ENCODE measurements at places on chromosomes 5 and 9. TPM values are rescaled to one million over a fixed set of nuclear protein-coding genes. Genes with fewer than 3 reads are reported as not detected.
A peak's percentile ranks its signal among the peaks of the same experiment; 100 is the strongest.

- no peak for DNase-seq
These were observed 3.8 kb downstream of the CREB3 start for GRCh38 chr9:35736201-35736633.

UGT3A1 gene
- total RNA-seq, result not detected

DNA sequence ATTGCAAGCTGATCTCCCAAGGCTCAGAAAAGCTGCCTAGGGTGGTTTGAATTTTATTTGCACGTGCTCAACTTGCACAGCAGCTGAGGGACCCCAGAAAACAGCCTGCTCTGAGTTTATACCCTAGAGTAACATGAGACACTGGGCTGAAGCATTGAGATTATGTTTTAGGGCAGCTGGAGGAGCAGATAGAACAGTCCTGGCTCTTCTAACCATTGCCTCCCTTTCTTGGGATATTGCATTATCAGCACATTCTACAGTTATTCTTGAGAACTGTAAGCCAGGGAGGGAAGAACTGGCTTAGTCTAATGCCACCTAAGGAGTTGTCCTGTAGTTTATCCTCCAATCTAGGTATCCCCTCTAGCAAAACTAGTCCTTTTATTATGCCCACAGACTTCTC, 10.3 kb downstream of the SMC2 start:
- no peak for DNase-seq

GABRP gene
- total RNA-seq, result 0.19 TPM

KCNT1 gene
- 0.06 TPM for total RNA-seq

DNA sequence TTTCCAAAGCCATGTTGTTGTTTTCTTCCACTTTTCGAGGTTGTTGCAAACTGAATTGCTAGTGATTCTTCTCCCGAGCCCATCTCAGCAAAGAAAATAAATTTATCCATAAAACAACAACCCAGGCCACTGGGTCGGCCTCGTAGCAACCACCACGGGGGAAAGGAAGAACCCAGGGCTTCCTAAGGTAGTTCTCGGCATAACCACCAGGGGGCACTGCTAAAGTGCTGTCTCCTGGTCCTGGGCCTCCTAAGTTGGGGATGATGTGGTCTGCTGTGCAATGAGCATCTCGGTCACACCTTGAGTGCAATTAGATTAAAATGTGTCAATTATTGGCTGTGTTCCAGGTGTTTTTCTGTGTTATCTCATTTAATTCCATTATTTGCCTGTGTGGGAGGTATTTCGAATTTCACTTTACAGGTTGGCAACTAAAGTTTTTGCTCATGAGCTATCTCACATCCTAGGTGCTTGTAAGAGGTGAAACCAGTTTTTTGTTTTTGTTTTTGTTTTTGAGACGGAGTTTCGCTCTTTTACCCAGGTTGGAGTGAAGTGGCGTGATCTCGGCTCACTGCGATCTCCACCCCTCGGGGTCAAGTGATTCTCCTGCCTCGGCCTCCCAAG, 102.8 kb upstream of the DAP start:
- DNase-seq, result no peak

GRCh38 chr5:31717561-31717960, 78.6 kb downstream of the PDZD2 start:
- no peak for DNase-seq

DNA sequence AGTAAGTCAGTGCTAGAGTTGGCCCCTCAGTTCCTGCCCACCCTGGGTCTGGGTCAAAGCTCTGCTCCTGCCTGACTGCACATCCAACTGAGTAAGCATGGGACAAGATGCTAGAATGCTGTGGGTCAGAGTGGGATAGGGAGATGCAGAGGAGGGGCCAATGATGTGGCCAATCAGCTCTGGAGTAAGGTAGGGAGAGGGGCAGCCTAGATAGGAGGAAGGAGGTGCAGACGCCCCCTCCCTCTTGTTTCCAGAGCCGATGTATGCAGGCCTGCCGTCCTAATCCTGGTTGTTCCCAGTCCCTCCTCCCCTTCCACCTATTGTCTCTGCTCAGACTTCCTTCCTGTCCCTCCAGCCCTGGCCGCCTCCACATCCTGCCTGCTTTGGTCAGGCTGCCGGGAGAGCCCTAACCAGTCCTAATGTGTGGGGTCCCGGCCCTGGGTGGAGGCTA, 1.3 kb downstream of the ARAP3 start:
- no peak for DNase-seq

DNA sequence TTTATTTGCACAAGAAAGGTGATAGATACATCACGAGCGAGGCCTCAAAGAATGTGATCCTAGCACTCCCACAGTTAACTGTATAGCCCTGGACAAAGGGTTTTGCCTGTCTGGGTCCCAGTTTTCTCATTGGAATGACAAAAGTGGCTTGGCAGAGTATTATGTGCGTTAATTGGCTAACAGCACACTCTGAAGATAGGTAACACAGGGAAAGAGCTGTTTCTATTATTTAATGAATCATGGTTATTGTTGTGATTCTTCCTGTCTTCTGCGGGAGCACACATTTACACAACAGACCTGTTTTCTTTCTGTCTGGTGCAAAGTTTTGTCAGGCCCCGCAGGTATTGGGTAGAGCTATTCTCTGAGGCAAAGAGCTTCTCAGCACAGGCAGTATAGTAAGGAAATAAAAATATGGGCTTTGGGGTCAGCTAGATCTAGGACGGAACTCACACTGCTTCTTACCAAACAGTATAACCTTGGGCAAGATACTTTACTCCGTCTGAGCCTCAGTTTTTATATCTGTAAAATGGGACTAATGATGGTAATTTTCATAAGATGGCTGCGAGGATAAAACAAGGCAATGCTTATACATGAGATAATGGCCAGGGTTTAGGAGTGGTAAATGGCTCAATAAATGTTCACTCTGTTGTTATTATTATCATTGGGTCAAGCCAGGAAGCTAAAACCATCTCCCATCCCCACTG, 78.9 kb downstream of the PLAC8L1 start:
- DNase-seq, result no peak

GRCh38 chr5:173721601-173722232, 105.3 kb upstream of the BOD1 start:
- no peak for DNase-seq

DNA sequence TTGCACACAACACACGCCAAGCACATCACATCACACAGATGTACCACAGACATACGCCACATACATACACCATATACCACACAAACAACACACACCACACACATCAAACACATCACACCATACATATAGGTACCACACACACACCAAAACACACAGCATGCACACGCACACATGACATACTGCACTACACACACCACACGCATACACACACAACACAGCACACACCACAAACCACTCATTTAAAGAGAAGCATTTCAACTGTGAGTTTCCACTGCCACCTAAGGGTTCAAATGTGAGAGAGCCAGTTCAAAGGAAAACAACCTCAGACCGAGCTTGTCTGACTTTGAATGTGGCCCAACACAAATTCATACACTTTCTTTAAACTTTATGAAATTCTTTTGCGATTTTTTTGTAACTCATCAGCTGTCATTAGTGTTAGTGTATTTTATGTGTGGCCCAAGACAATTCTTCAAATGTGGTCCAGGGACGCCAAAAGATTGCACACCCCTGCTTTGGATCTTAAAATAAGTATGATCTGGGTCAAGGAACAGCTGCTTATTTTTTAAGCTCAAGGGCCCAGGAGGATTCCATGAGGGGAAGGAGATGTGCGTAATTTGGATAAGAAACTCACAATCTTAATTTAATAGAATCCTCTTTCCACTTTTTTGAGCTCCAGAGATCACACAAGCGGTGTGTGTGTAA, 494.6 kb downstream of the GADD45G start:
- DNase-seq, result no peak

EIF4E1B gene
- total RNA-seq, result not detected

GRCh38 chr9:130665029-130665430, 636 bp downstream of the PRDM12 start:
- DNase-seq, result no peak

SNCAIP gene
- total RNA-seq, result 3.6 TPM

DNA sequence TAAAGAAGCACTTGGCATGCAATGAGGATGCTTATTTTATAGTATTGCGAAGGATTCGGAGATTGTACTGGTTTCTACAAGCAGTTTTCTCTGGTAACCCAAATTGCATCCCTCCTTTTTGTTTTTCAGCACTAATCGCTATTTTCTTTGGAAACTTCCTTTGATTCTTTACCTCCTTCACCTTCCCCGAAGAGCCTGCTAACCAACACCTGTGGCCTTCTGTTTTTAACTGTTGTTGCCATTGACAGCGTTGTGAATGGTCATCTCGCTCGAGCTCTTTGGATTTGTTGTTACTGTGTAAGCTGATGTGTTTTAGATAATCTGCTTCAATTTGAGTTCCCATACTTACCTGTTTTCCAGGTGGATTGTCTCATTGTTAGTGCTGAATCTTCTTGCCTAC, 1.1 kb downstream of the CNOT6 start:
- no peak for DNase-seq

DNA sequence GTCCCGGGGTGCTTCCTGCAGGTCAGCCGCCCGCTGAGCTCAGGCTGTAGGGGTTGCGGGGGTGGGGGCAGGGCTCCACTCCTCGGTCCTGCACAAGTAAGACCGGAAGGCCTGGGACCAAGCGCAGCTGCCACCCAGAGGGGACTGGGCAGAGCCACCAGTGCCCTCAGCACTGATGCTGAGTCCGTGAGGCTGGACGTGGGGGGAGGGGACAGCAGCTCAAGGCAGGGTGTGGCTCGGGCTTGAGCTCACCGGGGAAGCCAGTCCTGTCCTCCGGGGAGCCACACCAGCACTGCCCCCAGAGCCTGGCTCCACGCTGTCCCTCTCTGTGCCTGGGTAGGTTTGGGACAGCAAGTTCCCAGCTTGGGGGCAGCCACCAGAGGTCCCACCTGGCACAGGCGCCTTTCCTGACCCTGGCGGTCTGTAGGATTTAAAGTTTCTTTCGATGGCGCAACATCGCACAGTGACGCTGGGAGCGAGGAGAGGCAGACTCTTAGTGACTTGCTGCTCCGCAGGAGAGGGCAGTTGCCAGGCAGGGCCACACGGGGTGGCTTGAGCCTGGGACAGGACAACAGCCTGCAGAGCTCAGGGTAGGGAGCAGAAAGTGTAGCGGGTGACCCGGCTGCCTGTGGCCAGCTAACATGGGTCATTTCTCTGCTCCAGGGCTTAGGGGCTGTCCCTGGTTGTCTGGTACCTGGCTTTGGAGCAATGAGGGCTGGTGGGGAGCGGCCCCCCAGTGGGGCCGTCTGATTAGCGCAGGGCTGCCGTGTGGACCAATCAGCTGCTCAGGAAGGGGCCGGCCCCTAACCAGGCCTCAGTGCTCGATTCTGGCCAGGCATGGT, 5.7 kb downstream of the LCN1 start:
- DNase-seq, result peak; percentile 80

DNA sequence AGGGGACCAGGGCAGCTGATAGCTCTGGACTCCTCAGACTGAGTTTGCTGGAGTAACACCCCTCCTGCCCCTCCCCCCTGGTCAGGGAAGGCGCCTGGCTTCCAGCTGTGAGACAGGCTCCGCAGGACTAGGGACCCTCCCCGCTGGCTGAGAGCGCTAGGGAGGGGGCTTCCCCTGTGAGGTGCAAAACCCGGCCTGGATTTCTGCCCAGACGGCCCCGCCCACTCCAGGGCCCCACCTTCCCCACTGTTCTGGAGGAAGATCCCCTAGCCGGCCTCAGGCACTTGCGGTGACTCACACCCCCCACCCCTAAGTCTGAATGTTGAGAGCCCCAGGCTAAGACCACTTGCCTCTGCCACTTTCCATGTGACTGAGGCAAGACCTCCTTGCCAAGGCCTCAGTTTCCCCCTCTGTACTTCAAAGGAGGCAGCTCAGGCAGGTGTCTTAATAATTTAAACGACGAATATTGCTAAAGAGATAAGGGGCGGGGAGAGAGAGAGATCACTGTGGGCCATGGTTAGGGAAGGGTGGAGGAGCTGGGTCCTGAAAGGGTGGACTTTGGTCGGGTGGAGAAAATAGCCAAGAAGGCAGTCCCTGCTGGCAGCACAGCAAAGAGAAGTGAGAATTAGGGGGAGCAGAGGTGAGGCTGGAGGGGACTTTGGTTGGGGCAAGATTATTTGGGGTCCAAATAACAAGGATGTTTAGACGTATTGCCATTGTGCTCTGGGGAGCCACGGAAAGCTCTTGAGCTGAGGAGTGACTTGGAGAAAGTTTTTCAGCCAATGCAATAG, 1.0 kb upstream of the DAB2IP start:
- DNase-seq, result no peak

GRCh38 chr9:131965841-131966240, 113.8 kb downstream of the MED27 start:
- no peak for DNase-seq

MSX2 gene
- total RNA-seq, result 1.8 TPM

DNA sequence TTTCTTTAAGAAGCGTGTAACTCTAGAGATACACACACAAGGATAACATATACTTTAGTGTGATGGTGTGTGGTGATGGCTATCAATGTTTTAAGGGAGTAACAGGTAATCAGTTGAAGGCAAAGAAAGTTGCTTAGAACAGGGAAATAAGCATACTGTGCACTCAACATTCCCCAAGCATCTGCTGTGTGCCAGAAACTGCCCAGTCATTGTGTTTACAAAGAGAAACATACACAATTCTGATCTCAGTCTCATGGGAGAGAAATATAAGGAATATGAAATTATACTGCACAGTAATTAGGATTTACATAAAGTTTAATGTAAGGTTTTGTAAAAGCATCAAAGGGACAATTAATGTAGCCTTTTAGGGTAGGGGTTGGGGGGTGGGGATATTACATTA, 224.1 kb upstream of the TYRP1 start:
- no peak for DNase-seq

DNA sequence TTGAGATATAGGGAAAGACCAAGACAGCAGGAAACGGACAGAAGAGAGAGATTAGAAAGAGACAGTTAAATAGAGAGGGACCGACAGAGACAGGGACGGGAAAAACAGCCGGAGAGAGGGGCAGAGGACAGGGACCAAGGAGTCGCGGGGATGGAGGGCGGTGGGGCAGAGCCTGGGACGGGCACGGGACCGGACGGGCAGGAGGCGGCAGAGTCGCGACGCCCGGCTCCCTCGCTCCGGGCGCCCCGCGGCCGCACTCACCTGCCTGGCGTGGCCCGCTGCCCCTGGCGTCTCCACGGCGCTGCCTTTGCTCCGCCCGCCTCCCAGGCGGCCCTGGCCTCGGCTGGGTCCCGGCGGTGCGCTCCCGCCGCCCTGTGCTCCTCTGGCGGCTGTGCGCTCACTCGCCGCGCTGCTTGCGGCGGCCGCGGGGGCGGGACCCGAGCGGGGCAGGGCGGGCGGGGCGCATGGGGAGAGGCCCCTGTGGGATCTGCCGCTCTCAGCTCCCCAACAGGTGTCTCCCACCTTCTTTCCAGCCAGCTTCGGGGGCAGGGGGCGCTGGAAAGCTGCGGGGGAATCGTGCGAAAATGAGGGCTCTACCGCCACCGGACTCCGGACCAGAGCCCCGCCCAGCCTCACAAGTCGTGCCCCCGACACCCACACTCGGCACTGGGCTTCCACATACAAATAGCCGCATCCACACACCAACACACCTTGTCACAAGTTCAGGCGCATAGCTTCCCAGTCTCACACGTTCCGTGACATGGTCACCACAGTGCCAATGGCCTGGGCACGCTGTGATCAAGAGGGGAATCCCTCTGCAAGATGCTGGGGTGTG, at the start of gene ARID3C:
TSS of gene ARID3C (minus strand) at position 411 of the 835 bp plus-strand sequence. CDS start 1,052 bp downstream, outside the sequence.
- DNase-seq, result no peak

GRCh38 chr5:134077926-134078580, 36.4 kb upstream of the TCF7 start:
- no peak for DNase-seq

FOXD4 gene
- 0.32 TPM for total RNA-seq

Data from mesenteric fat pad (tissue), 1 donor.